ENCODE measurements at places on chromosomes 5 and 9.

- no peak for DNase-seq
These were observed 27.9 kb upstream of the CNOT6 start for GRCh38 chr5:180466316-180466715.

DNA sequence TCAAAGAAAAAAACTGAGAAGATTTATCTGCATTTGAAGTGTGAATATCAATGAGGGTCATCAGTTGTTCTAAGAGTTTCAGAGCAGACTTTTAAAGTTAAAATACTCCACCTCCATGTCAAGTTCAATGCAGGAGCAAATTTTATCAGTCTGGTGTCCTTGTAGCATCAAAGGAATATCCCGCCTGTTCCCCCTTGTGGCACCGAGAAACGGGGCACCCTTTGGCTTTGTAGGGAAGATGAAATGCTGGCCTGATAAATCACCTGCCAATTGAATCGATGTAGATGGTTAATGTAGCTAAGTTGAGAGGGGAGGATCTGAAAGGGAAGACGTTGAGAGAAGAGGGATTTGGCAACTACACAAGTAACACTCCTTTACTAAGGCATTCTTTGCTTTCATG lies 714.5 kb downstream of the EFNA5 start:
- no peak for DNase-seq

- DNase-seq, result no peak
These were observed 669.5 kb downstream of the SLCO4C1 start for GRCh38 chr5:101626572-101626971.

GRCh38 chr9:133426011-133426410 lies 3.8 kb downstream of the ADAMTS13 start:
- DNase-seq, result no peak

DNA sequence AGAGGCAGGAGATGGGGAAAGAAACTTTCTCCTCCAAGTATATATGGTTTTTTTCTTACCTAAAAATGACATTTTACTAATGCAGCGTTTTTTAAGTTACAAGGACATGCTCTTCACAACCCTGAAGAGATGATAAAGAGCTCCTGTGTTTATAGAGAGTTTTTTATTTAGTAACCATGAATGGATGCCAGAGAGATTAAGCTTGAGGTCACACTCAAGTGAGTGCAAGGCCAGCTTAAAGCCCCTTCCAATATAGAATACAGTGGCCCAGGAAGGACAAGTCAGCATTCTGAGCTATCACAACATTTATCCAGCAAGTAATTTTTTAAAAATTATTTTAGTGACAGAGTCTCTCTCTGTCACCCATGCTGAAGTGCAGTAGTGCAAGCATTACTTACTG lies 6.7 kb upstream of the HAVCR2 start:
- DNase-seq, result no peak

DNA sequence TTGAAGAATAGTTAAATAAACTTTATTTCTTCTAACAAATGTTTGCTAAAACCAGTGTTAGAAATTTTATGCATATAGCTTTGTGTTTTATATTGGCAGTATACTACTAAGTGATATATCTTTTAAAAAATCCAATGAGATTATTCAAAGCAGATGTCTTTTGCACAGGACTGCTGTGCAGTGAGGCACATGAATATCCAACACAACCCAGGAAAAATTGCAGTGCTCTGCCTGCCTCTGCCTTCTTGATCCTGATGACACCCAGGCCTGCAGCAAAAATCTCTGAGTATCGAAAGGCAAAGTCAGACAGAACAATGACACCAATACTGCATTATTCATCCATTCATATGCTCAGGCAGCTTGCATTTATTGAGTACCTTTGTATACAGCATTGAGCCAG lies 1076.5 kb upstream of the ARRDC3 start:
- no peak for DNase-seq

DNA sequence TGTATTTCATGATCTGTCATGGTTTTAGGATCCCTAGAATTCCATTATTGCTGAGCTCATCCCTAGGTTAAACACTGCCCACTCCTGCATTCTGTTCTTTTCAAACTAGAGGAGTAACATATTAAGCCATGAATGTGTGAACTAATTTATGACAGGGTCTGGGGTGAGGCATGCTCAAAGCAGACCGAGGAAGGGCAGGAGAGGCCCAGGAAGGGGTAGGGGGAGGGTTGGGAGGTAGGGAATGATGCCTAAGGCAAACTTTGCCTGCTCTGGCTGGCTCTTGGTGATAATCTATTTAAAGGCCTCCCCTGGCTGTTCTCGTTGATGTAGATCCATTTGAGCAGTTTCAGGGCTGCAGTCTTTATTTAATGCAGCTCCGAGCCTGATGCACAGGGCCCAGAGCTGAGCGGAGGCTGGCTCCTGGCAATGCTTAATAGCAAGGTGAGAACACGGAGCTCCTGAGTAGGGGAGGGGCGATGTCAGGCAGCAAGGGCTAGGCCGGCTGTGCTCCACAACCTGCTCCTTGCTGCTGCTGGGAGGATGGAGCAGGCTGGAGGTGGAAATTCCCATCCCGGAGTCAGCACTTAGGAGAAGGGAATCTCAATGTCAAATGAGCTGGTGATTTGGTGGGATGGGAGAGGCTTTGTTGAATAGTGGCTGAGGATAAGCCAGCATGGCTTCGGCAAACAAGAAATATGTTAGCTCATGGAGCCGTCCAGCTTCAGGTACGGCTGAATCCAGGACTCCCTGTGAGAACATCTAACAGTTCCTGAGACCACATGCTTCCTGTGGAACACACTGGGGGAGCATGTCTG lies 73.2 kb upstream of the UNC5A start:
- DNase-seq, result no peak

DNA sequence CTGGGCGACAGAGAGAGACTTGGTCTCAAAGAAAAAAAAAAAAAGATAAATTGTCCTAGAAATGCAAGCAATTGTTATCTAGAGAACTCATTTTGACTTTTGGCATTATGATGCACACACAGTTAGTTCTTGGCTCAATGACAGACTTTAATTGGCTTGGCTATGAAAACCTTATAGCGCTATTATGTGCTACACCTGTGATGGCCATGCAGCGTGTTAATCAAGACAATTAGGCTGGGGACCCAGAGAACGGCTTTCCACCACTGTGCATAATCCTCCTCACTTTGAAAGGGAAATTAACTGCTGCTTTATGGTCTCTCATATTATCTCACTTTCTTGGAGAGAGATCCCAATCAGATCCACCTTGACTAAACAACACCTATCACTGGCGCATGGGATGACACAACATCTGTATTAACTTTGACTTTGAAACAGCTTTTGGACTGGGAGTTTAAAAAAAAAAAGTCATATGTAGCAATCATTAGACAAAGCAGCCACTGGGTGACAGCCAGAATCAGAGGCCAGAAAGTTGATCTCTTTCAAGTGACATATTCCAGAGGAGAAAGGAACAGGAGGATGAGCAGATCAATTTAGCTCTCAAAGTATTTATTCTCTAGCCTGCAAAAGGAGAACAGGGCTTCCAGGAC lies 132.5 kb downstream of the PPP2R2B start:
- DNase-seq, result no peak

DNA sequence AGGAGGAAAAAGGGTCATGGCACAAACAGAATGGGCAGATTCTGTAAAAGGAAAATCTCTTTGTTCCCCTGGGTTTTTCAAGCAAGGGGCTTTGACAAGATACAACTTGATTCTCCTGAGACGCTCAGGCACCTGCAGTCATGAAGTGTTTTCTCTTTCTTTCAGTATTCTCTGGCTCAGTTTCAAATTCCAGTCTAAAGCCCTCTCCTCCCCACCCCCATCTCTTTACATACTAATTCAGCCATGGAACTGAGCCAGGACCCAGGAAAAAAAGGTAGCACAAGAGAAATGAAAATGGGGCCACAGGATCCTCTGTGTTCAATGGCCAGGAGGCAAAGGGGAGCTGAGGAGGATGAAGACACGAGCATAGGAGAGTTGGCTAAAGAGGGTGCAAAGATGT lies 408.4 kb downstream of the SPOCK1 start:
- DNase-seq, result no peak

DNA sequence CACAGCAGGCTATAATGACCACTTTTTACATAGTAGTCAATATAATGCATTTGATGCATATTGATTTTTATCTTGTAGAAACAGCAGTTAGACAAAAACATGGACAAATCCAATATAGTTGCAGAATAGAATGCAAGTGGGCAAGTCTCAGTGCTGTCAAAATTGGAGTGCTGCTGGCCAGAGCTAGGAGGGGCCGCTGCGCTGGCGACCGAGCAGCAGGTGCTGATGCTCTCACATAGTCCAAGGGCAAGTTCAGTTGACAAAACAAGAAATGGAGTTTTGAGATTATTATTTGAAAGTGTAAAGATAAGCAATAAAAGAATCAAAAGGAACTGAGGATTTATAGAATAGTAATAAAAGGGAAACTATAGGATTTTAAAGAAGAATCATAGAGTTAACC lies 60.6 kb upstream of the CDK20 start:
- DNase-seq, result no peak

DNA sequence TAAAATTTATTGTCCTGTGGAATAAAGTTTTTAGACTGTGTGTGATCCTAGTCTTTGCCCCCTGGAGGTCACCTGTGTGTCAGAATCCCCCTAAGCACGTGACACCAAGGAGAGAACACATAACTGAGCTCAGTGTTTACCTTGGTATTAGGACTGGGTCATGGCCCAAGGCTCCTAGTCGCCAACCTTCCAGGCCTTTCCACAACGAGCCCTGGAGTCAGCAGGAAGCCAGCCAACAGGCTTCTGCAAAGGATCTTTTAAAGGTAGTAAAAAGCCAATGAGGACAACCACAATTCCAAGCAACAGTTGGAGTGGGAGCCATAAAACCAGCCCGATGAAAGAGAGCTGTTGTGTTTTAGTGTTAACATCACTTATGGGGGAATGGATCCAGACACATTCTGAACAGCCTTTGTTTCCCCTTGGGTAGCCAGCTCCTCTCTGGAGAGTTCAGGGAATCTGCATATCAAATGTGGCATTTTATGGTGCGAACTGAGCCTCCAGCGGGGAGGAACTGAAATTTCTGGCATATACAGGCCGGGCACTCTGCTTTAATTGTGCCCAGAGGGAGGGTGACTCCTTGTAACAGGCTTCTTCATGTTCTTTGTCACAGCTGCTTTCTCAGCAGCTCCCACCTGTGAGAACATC lies 239.9 kb downstream of the FSTL4 start:
- no peak for DNase-seq

GRCh38 chr5:8576178-8576577 lies 707.2 kb downstream of the MTRR start:
- DNase-seq, result no peak

- no peak for DNase-seq
These were observed 40.4 kb downstream of the PCSK5 start for GRCh38 chr9:75930730-75931321.

GRCh38 chr9:36748322-36748899 lies 175.7 kb downstream of the MELK start:
- DNase-seq, result peak; percentile 35

- DNase-seq, result no peak
These were observed 545.6 kb downstream of the CAAP1 start for GRCh38 chr9:26346942-26347477.

- no peak for DNase-seq
These were observed 19.8 kb downstream of the CORO2A start for GRCh38 chr9:98172604-98173003.

- DNase-seq, result no peak
These were observed 151.9 kb downstream of the C9orf152 start for GRCh38 chr9:110056062-110056461.

DNA sequence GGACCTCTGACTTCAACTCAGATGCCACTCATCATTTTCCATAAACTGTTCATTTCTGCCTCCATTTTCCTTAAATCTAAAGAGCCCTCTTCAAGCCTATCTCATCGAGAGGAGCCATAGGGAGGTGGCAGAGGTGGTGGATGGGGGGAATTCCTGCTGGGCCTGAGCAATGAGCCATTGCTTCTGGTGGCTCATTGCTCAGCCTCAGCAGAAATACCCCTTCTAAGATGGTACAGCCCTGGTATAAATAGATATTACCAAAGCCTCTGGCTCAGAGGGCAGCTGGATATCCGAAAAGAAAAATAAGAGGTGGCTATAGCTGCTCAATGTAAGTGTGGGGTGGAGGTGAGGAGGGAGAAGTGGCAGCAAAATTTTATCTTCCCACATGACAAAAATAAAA lies 313.5 kb downstream of the CAAP1 start:
- DNase-seq, result no peak

- no peak for DNase-seq
These were observed 11.0 kb downstream of the COL5A1 start for GRCh38 chr9:134652291-134653225.

DNA sequence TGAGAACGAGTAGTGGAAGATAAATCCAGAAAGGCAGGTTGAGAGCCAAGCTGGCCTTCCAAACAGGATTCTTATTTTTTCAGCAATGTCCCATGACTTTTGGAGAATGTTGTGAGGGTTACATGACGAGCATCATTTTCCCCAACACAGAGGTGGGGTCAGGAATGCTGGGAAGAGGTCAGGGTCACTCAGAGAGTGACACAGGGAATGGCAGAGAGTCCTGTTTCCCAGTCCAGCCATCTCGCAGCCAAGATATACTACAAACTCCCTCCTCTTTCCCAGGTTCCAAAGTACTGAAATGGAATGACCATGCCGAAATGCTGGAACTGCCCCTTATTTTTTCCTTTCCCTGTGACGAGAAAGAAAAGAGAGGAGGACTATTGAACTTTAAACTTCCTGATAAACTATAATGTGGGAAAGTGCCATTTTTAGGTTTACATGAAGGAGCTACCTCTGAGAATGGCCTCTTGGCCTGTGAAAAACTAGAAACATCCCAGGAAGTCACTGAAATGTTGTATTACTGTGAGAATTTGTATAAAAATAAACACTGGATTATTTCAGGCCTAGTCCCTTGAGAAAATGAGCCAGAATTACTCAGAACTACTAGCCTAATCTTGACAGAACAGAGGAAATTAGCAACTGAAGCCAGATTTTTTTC lies 420.4 kb downstream of the CETN3 start:
- no peak for DNase-seq

DNA sequence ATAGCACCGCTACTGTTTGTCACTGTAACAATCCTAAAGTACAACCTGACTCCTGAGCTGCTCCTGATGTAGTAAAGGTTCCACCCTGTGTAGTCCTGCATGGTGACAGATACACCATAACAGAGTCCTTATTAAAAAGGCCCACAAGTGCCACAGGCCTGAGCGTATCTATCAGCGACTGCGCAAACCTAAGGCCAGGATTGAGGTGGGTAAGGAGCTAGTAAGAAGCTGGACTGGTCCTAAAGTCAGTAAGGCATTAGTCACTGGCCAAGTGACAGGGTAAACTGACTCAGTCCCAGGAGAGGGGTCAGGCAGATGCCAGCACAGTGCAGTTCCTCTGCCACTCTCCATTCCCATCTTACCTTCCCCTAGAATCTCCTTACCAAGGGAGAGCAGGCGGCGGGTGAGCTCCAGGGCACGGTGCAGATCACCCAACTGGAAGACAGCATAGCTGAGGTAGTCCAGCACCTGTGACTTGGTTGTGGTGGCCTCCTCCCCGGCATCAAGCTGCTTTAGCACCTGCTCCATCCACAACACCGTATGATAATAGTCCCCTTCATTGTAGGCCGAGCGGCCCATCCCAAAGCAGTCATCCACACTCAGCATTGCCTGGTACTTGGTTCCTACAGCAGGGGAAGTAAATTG lies 17.6 kb downstream of the P4HA2 start:
- no peak for DNase-seq

DNA sequence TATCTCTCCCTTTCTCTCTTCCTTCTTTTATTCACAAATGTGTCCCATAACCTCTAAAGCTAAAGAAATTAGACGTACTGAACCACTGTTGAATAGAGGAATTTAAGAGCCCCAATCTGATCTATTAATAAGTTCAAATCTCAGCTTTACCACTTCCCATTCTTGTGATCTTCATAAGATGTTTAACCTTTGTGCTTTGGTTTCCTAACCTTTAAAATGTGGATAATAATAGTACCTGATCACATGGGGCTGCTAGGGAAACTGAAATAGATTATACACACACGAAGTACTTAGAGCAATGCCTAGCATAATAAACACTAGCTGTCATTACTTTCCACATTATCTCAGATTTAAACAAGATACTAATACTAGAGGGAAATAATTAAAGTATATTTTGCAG lies 324.3 kb upstream of the SEMA6A start:
- no peak for DNase-seq
